ENCODE measurements at places on chromosomes 11 and 22.

GRCh38 chr22:36486619-36487384 is 5.4 kb upstream of the TXN2 start:
- DNase-seq, result peak; percentile 50

- DNase-seq, result no peak
Observed at GRCh38 chr11:96388891-96389719, 607 bp downstream of the CCDC82 start.

DNA sequence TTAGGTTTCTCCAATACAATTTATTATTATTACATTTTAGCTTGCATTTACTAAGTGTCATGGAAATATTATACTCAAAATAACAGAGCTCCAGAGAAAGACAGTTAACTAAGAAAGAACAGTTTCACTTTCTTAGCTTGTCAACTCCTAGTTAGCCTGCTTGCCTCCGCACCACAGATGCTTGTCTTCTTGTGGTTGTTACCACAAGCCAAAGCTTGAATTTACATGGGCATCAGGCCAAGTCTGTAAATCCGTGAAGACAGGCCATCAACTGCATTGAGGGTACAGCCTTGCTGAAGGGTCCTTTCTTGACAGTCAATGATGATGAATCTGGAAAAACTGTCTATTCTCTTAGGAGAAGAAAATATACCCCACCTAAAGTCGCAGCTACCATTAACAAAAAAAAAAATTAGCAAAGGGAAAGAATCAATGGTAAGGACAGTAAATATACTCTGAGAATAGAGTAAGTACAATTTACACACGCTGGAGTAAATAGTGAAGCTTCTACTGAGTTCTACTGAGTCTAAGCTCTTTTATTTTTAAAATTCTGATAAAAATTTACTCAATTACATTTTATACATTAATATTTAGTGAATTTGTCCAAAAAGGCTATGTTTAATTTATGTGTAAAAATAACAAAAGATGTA is 15.6 kb upstream of the DENND5A start:
- DNase-seq, result peak; percentile 29

GRCh38 chr11:3803726-3804495 is 4.4 kb upstream of the PGAP2 start:
- DNase-seq, result no peak

- DNase-seq, result peak; percentile 77
Observed at GRCh38 chr11:65779919-65780769, 632 bp downstream of the AP5B1 start.

GRCh38 chr11:18321578-18321968 is 367 bp downstream of the HPS5 start:
- DNase-seq, result no peak

DNA sequence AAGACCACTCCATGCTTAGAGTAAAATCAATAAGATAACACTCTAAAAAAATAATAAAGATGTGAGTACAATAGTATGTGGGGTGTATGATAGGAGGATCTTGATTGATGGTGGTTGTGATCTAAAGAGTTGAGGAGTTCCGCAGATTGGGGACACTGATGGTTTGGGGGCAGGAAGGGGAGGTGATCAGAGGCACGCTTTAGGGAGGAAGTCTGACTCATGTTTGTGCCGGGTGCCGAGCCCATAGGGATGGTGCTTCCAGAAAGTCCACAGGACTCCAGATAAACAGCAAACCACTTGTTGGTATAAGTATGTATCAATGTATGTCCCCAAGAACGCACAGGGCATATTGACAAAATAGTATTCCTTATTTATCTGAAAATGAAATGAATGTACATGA is 27.5 kb downstream of the LINC01488 start:
- no peak for DNase-seq

DNA sequence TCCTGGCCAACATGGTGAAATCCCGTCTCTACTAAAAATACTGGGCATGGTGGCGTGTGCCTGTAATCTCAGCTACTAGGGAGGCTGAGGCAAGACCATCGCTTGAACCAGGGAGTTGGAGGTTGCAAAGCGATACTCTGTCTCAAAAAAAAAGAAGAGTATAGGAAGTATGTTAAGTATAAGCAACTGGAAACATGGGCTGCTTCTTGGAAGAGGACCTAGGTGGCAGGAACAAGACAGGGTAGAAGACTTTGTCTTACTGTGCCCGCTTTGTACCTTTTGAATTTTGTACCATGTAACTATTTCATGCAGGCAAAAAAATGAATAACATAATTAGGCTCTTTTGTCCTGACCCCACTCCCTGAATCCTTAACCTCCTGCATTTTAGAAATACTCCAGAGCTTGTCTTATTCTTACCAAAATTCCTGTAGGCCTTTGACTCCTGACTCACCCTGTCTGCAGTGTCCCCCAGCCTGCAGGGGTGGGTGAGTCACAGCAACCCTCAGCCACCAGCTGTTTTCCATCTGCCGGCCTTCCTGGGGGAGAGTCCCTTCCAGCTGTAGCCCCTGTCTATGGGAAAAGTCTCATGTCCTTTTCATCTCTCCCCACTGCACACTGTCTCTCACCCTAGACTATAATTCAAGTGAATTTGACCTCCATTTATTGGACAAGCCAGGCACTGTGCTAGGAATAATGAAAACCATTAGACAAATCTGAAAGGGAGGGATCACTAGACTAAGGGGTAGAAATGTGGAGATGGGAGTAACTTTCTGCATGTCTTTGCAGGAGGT is 41.8 kb downstream of the TXN2 start:
- no peak for DNase-seq

- DNase-seq, result no peak
Observed at GRCh38 chr11:32316858-32317642, 118.3 kb downstream of the WT1 start.

- no peak for DNase-seq
Observed at GRCh38 chr22:27896245-27896644, 22.8 kb downstream of the PITPNB start.

- DNase-seq, result no peak
Observed at GRCh38 chr22:29704528-29705285, 15.1 kb upstream of the CABP7 start.

- DNase-seq, result no peak
Observed at GRCh38 chr11:86243396-86243795, 1.2 kb upstream of the EED start.

GRCh38 chr11:65504674-65505465 is 6.0 kb downstream of the MALAT1 start:
- DNase-seq, result no peak

DNA sequence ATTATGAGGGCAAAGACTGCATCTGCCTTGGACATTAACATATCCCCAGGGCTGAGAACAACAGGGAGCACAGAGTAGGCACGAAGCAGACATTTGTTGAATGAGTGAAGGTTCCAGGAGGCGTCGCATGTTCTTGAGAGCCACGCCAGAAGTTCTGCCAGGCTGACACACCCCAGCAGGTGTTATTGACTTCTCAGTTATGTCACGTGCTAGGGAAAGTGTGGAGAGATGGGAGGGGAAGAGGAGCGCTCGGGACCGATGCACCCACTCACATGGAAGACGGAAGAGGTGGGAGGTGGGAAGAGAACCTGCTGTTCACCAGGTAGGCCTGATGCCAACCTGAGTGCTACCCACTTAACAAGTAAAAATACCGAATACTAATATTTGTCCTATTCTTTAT is 232.8 kb downstream of the LARGE1 start:
- DNase-seq, result no peak

- no peak for DNase-seq
Observed at GRCh38 chr11:1009991-1010390, 26.5 kb downstream of the MUC6 start.

DNA sequence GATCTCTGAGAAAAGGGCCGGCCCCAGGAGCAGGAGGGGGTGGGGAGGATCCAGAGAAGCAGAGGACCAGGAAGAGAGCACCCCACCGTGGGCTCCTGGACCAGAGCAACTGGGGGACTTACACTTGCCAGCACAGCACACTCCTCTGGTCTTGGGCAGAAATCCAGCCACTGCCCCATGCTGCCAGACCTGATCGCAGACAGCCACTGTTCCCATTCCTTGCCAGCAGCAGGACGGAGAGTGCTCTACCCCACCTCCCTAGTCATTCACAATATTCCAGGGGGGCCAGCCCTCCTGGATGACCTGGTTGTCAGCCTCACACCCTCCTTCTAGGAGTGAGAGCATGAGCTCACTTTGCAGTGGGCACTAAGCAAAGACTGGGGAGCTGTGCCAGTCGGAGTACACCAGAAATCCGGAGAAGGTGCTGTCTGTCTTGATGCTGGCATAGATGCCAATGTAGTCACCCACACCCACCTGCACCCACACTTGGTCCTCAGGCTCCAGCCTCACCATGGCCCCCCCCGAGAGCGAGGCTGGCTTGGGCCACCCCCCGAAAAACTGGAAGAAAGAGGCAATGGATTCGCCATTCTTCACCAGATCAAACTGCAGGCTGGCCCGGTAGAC is 1.6 kb downstream of the C1QTNF5 start:
- no peak for DNase-seq

DNA sequence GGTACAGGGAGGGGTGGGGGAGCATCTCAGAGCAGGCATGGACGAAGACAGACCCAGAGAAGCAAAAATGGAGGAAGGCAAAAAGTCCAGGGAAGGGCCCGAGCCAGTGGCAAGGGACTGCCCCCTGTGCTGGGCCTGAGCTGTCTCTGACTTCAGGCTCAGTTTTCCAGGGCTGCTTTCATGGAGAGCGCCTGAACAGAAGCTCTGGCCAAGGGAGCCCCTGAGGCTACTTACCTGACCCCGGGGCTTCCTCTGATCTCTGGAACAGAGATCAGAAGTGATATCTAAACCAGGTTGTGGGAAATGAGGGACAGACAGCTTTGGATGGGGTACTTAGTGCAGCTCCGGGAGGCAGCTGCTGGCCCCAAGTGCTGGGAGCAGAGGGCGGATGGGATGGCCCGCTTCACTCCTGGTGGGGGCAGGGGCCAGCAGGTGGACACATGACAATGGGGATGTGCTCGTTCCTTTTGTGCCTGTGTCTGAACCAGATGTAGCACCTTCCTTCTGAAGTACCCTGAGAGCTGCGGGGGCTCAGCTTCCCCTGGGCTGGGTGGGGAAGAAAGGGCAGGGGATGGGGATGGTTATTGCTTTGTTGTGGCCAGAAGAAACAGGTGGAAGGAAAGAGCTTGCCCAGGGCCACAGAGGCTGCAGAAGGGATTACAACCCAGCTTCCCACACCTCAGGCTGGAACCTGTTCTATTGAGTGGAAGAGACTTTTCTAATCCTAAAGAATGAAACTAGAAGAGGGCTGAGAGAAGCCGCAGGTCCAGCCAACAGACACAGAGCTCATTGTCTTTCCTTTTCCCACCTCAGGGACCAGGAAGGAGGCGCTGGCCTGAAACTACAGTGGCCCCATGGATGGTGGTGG is 5.7 kb downstream of the LRRC10B start:
- DNase-seq, result no peak

GRCh38 chr22:38171927-38172831 is 9.5 kb downstream of the PLA2G6 start:
- no peak for DNase-seq

DNA sequence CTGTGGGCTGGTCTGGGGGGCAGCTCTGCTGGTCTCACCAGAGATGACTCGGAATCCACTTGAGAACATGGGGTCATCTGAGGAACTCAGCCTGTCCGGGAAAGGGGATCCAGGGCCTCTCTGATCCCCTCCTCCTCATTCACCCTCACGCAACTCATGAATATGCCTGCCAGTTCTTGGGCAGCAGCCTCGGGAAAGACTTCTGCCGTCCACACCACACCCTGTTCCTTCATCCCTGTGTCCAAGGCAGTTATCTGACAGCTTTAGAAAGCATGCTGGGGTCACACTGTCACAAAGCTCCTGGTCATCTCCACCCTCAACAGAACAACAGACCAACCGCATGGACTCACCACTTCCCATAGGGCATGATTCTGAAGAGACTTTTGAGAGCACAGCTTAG is 88.3 kb downstream of the AMOTL1 start:
- no peak for DNase-seq

- no peak for DNase-seq
Observed at GRCh38 chr11:2530131-2530854, 85.5 kb downstream of the KCNQ1 start.

DNA sequence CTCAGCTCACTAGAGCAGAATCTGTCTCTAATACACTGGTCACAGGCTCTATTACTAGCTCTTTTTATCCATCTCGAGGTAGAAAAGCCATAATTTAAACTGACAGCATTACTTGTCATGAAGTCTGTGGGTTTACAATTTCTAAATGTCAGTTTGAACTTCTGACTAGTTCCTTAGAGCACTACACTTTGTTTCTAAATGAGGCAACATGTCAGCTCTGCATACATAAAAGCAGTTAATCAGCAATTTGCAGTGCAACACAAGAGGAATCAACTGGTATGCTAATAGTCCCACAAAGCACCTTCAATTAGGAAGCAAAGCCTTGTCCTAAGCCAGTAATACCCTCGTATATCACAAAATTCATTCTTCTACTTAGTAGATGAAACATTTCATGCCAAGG is 321.3 kb downstream of the TTC28 start:
- DNase-seq, result no peak

- no peak for DNase-seq
Observed at GRCh38 chr11:129372609-129373488, 2.8 kb upstream of the BARX2 start.

GRCh38 chr11:66971488-66971887 is 3.6 kb upstream of the C11orf86 start:
- no peak for DNase-seq

GRCh38 chr22:38118182-38118581 is 7.7 kb upstream of the BAIAP2L2 start:
- DNase-seq, result no peak

- no peak for DNase-seq
Observed at GRCh38 chr11:47863898-47864430, 15.8 kb upstream of the NUP160 start.

DNA sequence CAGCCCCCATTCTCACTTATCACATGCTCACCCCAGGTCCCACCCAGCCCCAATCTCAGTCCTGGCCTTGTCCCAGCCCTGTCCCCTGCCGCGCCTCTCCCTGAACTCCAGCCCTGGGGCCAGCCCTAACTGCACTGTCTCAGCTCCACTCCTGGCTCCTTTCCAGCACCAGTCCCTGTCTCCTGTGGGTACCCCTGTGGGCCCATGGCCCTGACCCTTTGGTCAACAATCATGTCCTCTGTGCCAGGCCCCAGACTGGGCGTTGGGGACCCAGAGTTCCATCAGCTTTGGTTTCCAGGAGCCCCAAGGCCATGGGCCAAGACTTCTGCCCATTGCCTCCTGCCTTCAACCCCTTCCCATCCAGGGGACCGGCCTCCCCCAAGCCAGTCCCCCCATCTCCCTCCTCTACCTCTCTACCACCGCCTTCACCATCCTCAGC is 757 bp downstream of the SPI1 start:
- DNase-seq, result no peak

- no peak for DNase-seq
Observed at GRCh38 chr22:38115423-38116205, 5.1 kb upstream of the BAIAP2L2 start.

- DNase-seq, result no peak
Observed at GRCh38 chr22:24594569-24595120, 1.8 kb upstream of the LRRC75B start.

DNA sequence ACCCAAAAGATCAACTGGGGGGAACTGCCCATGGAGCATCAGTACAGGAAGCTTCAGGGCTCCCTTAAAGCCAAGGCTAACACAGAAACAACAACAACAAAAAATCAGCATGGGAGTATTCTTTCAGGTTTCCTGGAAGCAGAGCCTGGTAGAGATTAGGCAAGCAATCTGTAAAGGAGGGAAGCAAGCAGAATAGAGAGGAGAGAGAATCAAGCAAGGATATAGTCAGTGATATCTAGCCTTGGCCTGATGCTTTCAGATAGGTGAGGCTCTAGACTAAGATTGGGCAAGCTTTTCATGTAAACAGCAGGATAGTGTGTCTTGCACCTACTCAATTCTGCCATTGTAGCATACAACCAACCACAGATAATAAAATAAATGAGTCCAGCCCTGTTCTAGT is 44.4 kb upstream of the FAT3 start:
- no peak for DNase-seq

GRCh38 chr11:3964056-3964455 is 108.6 kb downstream of the STIM1 start:
- DNase-seq, result no peak
